B cell (primary cell): ENCODE measurements at places on chromosomes 4 and X. TPM values are rescaled to one million over a fixed set of nuclear protein-coding genes. Genes with fewer than 3 reads are reported as not detected.

DNA sequence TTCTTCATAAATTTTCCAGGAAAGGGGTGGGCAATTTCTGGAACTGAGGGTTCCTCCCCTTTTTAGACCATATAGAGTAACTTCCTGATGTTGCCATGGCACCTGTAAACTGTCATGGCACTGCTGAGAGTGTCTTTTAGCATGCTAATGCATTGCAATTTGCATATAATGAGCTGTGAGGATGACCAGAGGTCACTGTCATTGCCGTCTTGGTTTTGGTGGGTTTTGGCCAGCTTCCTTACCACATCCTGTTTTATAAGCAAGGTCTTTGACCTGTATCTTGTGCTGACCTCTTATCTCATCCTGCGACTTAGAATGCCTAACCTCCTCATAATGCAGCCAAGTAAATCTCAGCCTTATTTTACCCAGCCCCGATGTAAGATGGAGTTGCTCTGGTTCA is 577.8 kb downstream of the NLGN4X start:
- H3K27ac ChIP-seq, result no peak overlapping the region
- no peak for DNase-seq
- peaks cover 20% of the 10 kb centered on the region for H3K4me1 ChIP-seq
- H3K27me3 ChIP-seq, result no peaks in the 10 kb centered on the region

GRCh38 chr4:112082954-112083586 is 62.2 kb upstream of the FAM241A start:
- no peaks in the 10 kb centered on the region for H3K27me3 ChIP-seq
- no peaks in the 10 kb centered on the region for H3K4me1 ChIP-seq
- H3K4me3 ChIP-seq, result no peak overlapping the region
- no peak for DNase-seq

GRCh38 chrX:66408507-66408906 is 230.4 kb downstream of the EDA2R start:
- peak; percentile 16 for DNase-seq
- no peaks in the 10 kb centered on the region for H3K27me3 ChIP-seq
- H3K27ac ChIP-seq, result no peak overlapping the region
- no peaks in the 10 kb centered on the region for H3K4me1 ChIP-seq
- no peaks in the 10 kb centered on the region for H3K36me3 ChIP-seq

- no peaks in the 10 kb centered on the region for H3K4me1 ChIP-seq
- H3K27ac ChIP-seq, result no peak overlapping the region
- no peak overlapping the region for H3K4me3 ChIP-seq
- DNase-seq, result no peak
These were observed 188.0 kb upstream of the RPL34 start for GRCh38 chr4:108432418-108432817.

GRCh38 chr4:10334506-10335028 is 122.7 kb downstream of the ZNF518B start:
- no peak overlapping the region for H3K4me3 ChIP-seq
- no peak overlapping the region for H3K27ac ChIP-seq
- no peaks in the 10 kb centered on the region for H3K36me3 ChIP-seq
- no peak for DNase-seq

- no peaks in the 10 kb centered on the region for H3K36me3 ChIP-seq
- DNase-seq, result no peak
- H3K27me3 ChIP-seq, result no peaks in the 10 kb centered on the region
- H3K27ac ChIP-seq, result no peak overlapping the region
- no peaks in the 10 kb centered on the region for H3K4me1 ChIP-seq
These were observed 252.3 kb upstream of the ZIC3 start for GRCh38 chrX:137313627-137314026.

GRCh38 chrX:71992711-71993110 is 82.1 kb downstream of the NHSL2 start:
- H3K27me3 ChIP-seq, result no peaks in the 10 kb centered on the region
- H3K4me1 ChIP-seq, result no peaks in the 10 kb centered on the region
- no peaks in the 10 kb centered on the region for H3K36me3 ChIP-seq
- H3K27ac ChIP-seq, result no peak overlapping the region
- peak; percentile 13 for DNase-seq
- no peak overlapping the region for H3K4me3 ChIP-seq

GRCh38 chr4:155761916-155762315 is 3.1 kb downstream of the GUCY1B1 start:
- no peaks in the 10 kb centered on the region for H3K36me3 ChIP-seq
- H3K27me3 ChIP-seq, result no peaks in the 10 kb centered on the region
- no peak overlapping the region for H3K4me3 ChIP-seq
- no peak for DNase-seq
- no peak overlapping the region for H3K27ac ChIP-seq
- H3K4me1 ChIP-seq, result peaks cover 11% of the 10 kb centered on the region

DNA sequence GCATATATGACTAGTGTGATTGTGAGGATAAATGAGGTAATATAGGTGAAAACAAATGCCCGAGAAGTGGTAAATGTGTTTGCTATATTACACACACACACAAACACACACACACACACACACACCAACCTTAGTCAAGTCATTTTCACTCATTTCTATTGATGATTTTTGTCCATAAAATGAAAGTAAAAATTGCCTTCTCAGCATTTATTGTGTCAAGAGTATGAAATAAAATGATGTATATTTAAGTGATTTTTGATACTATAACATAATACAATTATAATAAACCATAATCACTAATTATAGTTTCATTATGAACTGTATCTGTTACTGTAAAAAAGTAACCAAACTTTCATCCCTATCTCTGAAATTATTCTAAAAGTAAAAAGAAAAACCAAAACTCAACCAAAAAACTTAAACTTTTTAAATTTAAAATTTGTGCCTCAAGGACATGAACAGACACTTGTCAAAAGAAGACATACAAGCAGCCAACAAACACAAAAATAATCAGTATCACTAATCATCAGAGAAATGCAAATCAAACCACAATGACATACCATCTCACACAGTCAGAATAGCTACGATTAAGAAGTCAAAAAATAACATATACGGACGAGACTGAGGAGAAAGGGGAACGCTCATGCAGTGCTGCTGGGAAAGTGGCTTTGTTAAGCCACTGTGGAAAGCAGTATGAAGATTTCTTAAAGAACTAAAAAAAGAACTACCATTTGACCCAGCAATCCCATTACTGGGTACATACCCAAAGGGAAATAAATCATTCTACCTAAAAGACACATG is 601.0 kb downstream of the TMA16 start:
- no peak overlapping the region for H3K4me3 ChIP-seq
- no peaks in the 10 kb centered on the region for H3K36me3 ChIP-seq
- DNase-seq, result no peak
- H3K4me1 ChIP-seq, result no peaks in the 10 kb centered on the region

- H3K27me3 ChIP-seq, result peaks cover 8% of the 10 kb centered on the region
- no peak overlapping the region for H3K27ac ChIP-seq
- no peak for DNase-seq
- no peaks in the 10 kb centered on the region for H3K36me3 ChIP-seq
These were observed 136.0 kb downstream of the CBR4 start for GRCh38 chr4:168874083-168874482.

GRCh38 chr4:25002681-25003080 is 28.1 kb downstream of the LGI2 start:
- no peaks in the 10 kb centered on the region for H3K36me3 ChIP-seq
- peaks cover 4% of the 10 kb centered on the region for H3K27me3 ChIP-seq
- DNase-seq, result no peak
- H3K4me3 ChIP-seq, result no peak overlapping the region
- no peaks in the 10 kb centered on the region for H3K4me1 ChIP-seq
- H3K27ac ChIP-seq, result no peak overlapping the region

GRCh38 chr4:56671373-56671772 is 9.7 kb downstream of the HOPX start:
- no peak overlapping the region for H3K27ac ChIP-seq
- no peaks in the 10 kb centered on the region for H3K36me3 ChIP-seq
- H3K4me3 ChIP-seq, result no peak overlapping the region
- no peaks in the 10 kb centered on the region for H3K27me3 ChIP-seq
- H3K4me1 ChIP-seq, result no peaks in the 10 kb centered on the region

- H3K27ac ChIP-seq, result no peak overlapping the region
- H3K36me3 ChIP-seq, result no peaks in the 10 kb centered on the region
- DNase-seq, result no peak
These were observed 121.1 kb upstream of the NDST4 start for GRCh38 chr4:115234405-115235093.

DNA sequence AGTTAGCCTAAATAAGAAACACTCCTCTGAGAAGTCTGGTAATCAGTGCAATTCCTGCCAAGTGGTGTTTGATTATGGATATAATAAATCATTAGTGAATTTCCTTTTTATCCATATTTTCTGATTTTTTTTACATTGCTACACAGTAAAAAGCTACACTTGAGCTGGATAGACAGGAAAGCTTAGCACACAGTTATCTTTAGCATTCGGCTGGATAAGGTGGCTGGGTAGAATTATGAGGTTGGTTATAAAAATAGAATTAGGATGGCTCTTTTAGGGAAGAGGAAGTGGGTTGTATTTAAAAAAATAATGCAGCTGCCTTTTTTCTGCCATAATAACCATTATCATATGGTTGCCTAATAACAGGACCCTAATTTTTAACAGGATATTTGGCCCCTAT is 460.6 kb downstream of the NAF1 start:
- no peak overlapping the region for H3K27ac ChIP-seq
- DNase-seq, result no peak
- H3K4me1 ChIP-seq, result no peaks in the 10 kb centered on the region
- H3K36me3 ChIP-seq, result no peaks in the 10 kb centered on the region
- H3K4me3 ChIP-seq, result no peak overlapping the region

DNA sequence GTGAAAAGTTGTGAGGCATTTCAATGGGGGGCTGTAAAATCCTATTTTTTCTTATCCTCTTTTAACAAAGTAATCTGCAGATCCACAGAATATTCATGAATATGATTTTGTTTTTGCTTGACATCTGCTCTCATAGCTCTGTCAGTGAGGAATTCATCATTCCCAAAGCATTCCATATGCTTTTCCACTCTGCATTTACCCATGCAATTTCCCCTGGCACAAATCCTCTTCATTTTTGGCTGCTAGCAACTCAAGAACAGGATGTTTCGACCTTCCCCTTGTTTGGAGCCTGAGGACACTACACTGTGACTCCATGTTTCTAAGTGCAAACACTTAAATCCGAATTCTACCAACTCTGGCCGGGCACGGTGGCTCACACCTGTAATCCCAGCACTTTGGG is 48.5 kb downstream of the KLHL15 start:
- H3K4me3 ChIP-seq, result no peak overlapping the region
- no peaks in the 10 kb centered on the region for H3K4me1 ChIP-seq
- no peaks in the 10 kb centered on the region for H3K27me3 ChIP-seq
- no peaks in the 10 kb centered on the region for H3K36me3 ChIP-seq
- DNase-seq, result no peak

GRCh38 chr4:84778041-84778440 is 188.4 kb downstream of the WDFY3 start:
- H3K4me1 ChIP-seq, result no peaks in the 10 kb centered on the region
- no peak overlapping the region for H3K27ac ChIP-seq
- DNase-seq, result no peak
- no peak overlapping the region for H3K4me3 ChIP-seq
- no peaks in the 10 kb centered on the region for H3K36me3 ChIP-seq
- H3K27me3 ChIP-seq, result no peaks in the 10 kb centered on the region

- H3K27me3 ChIP-seq, result no peaks in the 10 kb centered on the region
- no peaks in the 10 kb centered on the region for H3K36me3 ChIP-seq
- no peak for DNase-seq
- H3K4me3 ChIP-seq, result no peak overlapping the region
- H3K27ac ChIP-seq, result no peak overlapping the region
These were observed 298.3 kb downstream of the HS3ST1 start for GRCh38 chr4:11130195-11130970.

ADH7 gene
- total RNA-seq, result not detected in 2 replicates

CXorf49 gene
- total RNA-seq, result not detected in 2 replicates

PAGE2B gene
- 0.67 TPM in 1 of 2 replicates, not detected in the other for total RNA-seq

XPNPEP2 gene
- 0.29 TPM in 1 of 2 replicates, not detected in the other for total RNA-seq

LINC00632 gene
- total RNA-seq, result not detected in 2 replicates

PRAF2 gene
- total RNA-seq, result 19.0 and 22.5 TPM in 2 replicates

SOD3 gene
- total RNA-seq, result not detected in 2 replicates
